ENCODE measurements at places on chromosomes 4 and X.
A peak's percentile ranks its signal among the peaks of the same experiment; 100 is the strongest.

DNA sequence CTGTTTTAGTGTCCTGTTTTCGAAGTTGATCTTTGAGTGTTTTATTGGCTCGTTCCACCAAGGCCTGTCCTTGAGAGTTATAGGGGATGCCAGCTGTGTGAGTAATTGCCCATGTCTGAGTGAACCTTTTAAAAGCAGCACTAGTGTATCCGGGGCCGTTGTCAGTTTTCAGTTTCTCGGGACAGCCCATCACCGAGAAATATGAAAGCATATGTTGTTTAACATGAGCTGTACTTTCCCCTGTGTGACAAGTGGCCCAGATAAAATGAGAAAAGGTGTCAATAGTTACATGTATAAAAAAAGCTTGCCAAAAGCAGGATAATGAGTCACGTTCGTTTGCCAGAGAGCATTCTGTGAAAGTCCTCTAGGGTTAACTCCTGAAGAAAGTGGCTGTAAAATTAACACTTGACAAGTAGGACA lies 48.6 kb upstream of the RASSF6 start:
- DNase-seq, result peak; percentile 85

DNA sequence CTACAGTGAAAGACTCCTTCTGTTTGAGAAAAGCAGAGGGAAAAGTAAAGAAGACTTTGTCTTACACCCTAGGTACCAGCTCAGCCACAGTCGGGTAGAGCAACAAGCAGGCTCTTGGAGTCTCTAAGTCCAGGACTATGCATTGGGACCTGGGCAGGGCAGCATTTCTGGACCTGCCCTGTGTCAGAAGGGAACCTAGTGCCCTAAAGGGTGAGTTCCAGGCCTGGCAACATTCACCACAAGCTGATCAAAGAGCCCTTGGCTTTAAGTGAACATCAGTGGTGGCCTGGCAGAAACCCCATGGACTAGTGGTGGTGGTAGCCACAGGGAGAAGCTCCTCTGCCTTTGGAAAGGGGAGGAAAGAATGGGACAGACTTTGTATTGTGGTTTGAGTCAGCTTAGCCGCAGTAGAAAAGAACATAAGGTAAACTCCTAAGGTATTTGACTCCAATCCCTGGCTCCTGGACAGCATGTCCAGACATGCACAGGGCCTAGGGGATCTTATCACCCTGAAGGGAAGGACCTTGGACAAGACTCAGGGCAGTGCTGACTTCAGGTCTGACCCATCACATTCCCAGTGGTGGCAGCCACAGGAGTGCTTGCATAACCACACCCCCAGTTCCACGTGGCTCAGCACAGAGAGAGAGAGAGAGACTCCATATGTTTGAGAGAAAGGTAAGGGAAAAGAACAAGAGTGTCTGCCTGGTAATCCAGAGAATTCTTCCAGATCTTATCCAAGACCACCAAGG lies 32.6 kb downstream of the CCDC158 start:
- no peak for DNase-seq

DNA sequence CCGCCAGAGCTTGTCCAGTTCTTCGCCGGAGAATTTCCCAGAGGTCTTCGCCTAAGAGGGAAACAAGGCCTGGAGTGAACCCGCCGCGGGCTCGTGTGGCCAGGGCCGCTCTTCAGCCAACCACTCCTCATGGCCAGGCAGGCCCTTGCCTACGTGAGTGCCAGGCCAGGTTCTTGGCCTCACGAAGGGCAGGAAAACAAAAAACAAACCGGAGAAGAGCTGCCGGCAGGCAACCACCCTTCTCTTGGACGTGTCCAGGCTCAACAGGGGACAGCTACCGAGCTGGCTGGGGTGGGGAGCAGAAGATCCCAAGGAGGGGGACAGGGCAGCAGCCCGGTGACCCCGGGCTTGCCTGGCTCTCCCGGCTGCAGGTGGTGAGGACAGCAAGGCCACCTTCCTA lies 13.3 kb downstream of the LRPAP1 start:
- DNase-seq, result no peak

DNA sequence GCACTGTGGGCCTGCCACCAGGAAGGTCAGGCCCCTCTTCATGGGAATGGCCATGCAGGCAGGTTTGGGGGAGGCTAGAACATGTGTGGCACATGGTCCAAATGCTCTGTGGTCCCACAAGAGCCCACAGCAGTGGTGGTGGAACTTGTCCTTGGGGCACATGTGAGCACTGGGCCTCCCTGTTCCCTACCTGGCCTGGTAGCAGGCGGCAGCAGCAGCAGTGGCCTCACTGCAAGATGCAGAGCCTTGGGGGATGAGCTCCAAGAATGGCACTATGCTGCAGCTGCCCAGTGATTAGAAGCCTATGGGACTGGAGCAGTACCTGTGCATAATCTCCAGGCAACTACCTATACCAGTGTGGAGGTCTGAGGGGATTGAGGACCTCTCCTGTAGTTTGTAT lies 197.0 kb upstream of the DCAF8L1 start:
- no peak for DNase-seq

DNA sequence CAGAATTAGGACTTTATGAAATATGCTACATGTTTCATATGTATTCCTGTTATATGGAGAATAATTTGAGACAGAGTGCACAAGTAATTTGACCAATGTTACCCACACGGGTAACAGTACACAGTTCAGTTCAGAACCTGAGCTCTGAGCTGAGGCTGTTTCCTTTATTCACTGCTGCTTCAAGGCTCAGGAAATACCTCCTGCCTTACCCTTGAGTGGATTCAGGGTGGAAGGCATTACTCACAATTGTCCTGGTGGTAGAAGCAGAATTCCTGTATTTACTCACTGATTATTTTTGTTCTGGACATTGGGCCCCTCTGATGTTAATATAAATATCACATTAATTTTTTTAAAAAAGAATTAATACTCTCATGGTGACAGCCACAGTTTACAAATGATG lies 73.5 kb upstream of the CAMK2D start:
- no peak for DNase-seq

- DNase-seq, result peak; percentile 82
These were observed 107.0 kb downstream of the PCDH18 start for GRCh38 chr4:137425281-137425680.

- peak; percentile 82 for DNase-seq
These were observed 196.3 kb upstream of the MAB21L2 start for GRCh38 chr4:150385606-150386005.

GRCh38 chr4:70818173-70818855 lies 21.4 kb downstream of the GRSF1 start:
- no peak for DNase-seq

GRCh38 chr4:114997576-114998247 lies 115.7 kb downstream of the NDST4 start:
- no peak for DNase-seq

GRCh38 chr4:25313201-25313895 lies 774 bp downstream of the ZCCHC4 start:
- no peak for DNase-seq

DNA sequence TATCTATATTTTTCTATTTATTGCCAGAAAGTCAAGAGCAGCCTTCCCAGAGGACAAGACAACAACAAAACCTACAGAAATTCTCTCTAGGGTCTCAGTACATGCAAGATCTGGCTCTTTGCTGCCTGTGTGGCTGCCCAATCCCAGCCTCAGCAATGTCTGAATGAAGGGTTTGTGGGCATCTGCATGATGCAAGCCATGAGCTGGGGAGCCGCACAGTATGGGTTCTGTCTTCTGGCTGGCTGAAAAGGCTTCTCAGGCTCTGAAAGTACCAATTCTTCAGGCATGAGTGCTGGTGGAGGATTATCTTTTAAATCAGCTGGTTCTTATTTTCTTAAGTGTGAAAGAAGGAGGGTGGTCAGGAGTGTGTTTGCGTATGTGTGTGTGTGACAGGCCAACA lies 104.6 kb downstream of the PDGFRA start:
- no peak for DNase-seq

DNA sequence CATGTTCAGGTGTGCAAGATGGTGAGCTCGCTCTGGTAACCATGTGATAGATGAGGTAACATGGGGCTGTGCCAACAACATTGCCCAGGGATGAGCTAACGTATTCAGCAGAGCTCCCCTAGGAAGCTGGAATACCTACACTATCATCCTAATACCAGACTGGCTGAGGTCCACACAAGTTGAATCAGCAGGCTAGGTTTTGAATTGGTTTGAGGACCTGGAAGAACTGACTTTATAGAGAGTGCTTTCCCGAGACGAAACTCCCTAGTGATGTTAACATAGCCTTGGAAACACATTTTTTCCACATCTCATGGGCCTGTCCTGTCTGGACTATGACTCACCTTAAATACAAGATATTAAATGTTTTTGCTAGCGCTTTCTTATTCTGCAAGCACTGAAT lies 56.7 kb downstream of the IGFBP7 start:
- DNase-seq, result no peak

- no peak for DNase-seq
These were observed 245.6 kb downstream of the THOC2 start for GRCh38 chrX:123487236-123487635.

DNA sequence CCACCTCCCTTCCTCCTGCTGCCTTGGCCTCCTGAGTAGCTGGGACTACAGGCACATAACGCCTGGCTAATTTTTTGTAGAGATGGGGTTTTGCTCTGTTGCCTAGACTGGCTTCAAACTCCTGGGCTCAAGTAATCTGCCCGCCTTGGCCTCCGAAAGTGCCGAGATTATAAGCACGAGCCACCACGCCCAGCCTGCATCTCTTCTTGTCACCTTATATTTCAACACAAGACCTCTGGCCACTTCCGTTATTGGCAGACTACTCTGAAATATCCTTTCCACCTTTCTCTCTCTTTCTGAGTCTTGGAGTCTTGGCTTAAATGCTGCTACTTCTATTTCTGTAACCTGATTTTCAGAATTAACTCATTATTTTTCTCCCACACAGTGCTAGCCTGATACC lies 5.6 kb downstream of the KIAA0232 start:
- DNase-seq, result no peak

DNA sequence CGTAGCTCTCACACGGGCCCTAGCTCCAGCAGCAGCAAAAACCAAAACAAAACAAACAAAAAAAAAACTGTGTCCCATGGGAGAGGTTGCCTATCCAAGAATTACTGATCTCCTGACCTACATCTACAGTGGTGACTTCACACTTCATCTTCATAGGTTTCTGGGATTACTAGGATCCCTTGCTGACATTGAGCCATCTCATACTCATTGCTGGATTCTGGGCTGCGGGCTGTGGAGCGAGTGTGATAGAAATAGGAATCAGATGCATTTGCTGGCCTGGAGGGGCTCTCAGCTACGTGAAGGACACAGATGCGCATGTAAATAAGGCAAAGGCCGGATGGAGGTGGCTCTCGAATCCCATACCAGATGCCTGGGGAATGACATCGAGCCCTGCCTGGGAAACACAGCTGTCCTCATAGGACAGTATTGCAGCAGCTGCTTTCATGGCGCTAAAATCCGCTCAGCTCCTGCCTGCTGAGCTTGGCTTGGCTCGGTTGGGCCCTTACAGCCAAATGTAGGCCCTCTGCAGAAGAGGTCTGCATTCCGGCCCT lies 41.7 kb downstream of the CNGA2 start:
- no peak for DNase-seq

GRCh38 chr4:13159041-13159620 lies 325.0 kb downstream of the RAB28 start:
- DNase-seq, result peak; percentile 5

- no peak for DNase-seq
These were observed 169.4 kb upstream of the BANK1 start for GRCh38 chr4:101621120-101621519.

- no peak for DNase-seq
These were observed 30.1 kb downstream of the HAND2 start for GRCh38 chr4:173499658-173500535.

GRCh38 chr4:2296631-2297601 lies 35.0 kb upstream of the MXD4 start:
- peak; percentile 37 for DNase-seq

GRCh38 chrX:112163906-112164305 lies 81.3 kb upstream of the TRPC5 start:
- no peak for DNase-seq

DNA sequence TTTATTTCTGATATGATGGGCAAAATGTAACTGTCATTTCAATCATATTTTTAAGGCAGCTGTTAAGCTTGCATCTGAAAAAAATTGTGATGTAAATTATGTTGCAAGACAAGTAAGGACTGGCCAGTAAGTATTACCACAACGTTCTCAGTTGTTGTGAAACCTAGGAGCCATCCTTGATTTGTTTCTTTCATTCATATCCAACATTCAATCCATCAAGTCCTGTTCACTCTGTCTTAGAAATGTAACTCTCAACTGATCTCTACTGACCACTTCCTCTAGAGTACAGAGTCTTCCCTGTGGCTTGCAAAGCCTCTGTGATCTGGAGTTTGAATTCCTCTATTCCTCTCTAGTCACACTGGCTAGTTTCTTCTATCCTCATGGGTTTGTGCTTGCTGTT lies 161.4 kb upstream of the MAD2L1 start:
- no peak for DNase-seq

- DNase-seq, result peak; percentile 62
These were observed 850.4 kb upstream of the FRG1 start for GRCh38 chr4:189090174-189090814.

DNA sequence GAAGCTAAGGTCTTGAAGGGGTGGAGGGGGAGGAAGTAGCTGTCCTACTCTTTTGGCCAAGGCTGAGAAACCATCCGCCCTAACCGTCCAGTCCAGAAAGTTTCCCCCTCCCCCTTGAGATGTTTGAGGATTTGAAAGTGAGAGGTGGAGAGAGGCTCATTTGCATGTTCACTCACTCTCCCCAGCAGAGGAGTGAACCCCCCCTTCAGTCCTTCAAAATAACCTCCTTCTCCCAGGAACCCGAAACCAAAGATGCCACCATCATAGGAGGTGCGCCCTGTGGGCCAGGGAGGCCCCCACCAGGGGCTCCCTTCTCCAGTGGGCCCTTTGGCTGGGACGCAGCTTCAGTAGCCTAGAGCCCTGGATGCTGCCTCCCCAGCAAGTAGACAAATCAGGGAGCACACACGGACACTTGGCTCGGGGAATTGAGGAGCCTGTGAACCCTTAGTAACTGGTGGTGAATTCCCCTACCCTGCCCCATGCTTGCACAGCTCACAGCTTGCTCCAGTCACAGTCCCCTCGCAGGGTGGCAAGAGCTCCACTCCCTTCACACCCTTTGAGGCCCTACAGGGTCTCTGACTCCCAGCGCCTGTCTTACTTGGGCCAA lies 25.6 kb downstream of the ELF4 start:
- no peak for DNase-seq

GRCh38 chr4:188127214-188127874 lies 11.9 kb upstream of the TRIML1 start:
- DNase-seq, result no peak

- DNase-seq, result no peak
These were observed 61.6 kb downstream of the MSX1 start for GRCh38 chr4:4921077-4921476.

- DNase-seq, result no peak
These were observed 48.0 kb upstream of the SOD3 start for GRCh38 chr4:24747234-24747975.

DNA sequence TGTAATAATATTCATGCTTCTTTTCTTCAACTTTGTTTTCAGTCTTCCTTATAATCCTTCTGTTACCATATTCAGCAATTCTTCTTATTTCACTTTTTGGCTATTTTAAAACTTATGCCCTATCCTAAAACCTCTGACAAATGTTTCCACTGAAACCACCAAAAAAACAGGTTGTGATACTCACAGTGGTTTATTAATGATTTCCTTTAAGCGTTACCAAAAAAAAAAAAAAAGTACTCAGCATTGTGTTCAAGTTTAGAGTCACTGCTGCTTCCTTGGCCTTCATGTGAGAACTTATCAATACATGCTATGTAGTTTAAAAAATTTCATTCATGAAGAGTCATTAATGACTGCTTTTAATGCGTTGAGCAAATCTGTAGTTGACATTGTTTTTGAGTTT lies 35.4 kb upstream of the UGT2A3 start:
- DNase-seq, result no peak

- DNase-seq, result no peak
These were observed 58.0 kb upstream of the FMR1 start for GRCh38 chrX:147853701-147854100.

All from NCI-H1092 treated with DMSO at 0.1 percent for 48 hours (cell line).